Uterus (tissue), 4 donors: ENCODE measurements at places on chromosomes 11 and 22. TPM values are rescaled to one million over a fixed set of nuclear protein-coding genes. Genes with fewer than 3 reads are reported as not detected.

The IL18 gene
- 6.8 TPM for total RNA-seq

The FAM181B gene
- 0.91 TPM for total RNA-seq

The OR4C15 gene
- total RNA-seq = not detected

The TRPM5 gene
- total RNA-seq = not detected

The CTSW gene
- not detected for total RNA-seq

The CDKN1C gene
- 213 TPM for total RNA-seq

The LUZP2 gene
- not detected for total RNA-seq

The NADSYN1 gene
- total RNA-seq = 41.8 TPM

The TREH gene
- total RNA-seq = not detected

The PLEKHA7 gene
- 38.2 TPM for total RNA-seq

The HOATZ gene
- total RNA-seq = 2.6 TPM

The SPON1 gene
- total RNA-seq = 139 TPM

The SCN4B gene
- 2.1 TPM for total RNA-seq

The MYEOV gene
- total RNA-seq = not detected

The PRRG4 gene
- 0.51 TPM for total RNA-seq

The SERPING1 gene
- 171 TPM for total RNA-seq

The C22orf15 gene
- total RNA-seq = not detected

The TMEM151A gene
- total RNA-seq = not detected

The PRODH gene
- 1.0 TPM for total RNA-seq

The SYT8 gene
- total RNA-seq = 2.0 TPM

The FIBIN gene
- 40.3 TPM for total RNA-seq

The OR5P2 gene
- total RNA-seq = not detected

The LGR4 gene
- 9.4 TPM for total RNA-seq

The PRR33 gene
- not detected for total RNA-seq

The NCF4 gene
- 21.2 TPM for total RNA-seq

The VPREB1 gene
- not detected for total RNA-seq

The PRR14L gene
- total RNA-seq = 62.2 TPM

The IGLL1 gene
- total RNA-seq = not detected

The PHF21B gene
- total RNA-seq = 11.9 TPM

The IGLL5 gene
- total RNA-seq = not detected

The MUC2 gene
- total RNA-seq = 0.06 TPM

The IL17REL gene
- total RNA-seq = not detected

The APOL5 gene
- not detected for total RNA-seq

The TUBGCP6 gene
- 29.5 TPM for total RNA-seq

The SLC5A1 gene
- 0.59 TPM for total RNA-seq

The BARX2 gene
- total RNA-seq = not detected

The GLYAT gene
- total RNA-seq = not detected

The OR2D2 gene
- total RNA-seq = 0.28 TPM

The NXPE4 gene
- total RNA-seq = 0.29 TPM

The BACE1-AS gene
- total RNA-seq = 39.7 TPM

The OR6X1 gene
- not detected for total RNA-seq

The SLC22A12 gene
- total RNA-seq = not detected

The OR11H1 gene
- total RNA-seq = not detected

The CTSF gene
- 88.1 TPM for total RNA-seq

The AMOTL1 gene
- total RNA-seq = 60.9 TPM

The VSIG10L2 gene
- total RNA-seq = not detected

The AGBL2 gene
- 45.6 TPM for total RNA-seq

The MFNG gene
- total RNA-seq = 35.4 TPM

The CHRNA10 gene
- total RNA-seq = 2.2 TPM

The TENM4 gene
- total RNA-seq = 61.5 TPM

The ANKK1 gene
- total RNA-seq = 0.41 TPM

The LRRC74B gene
- total RNA-seq = 0.14 TPM

The MAJIN gene
- total RNA-seq = not detected
